Activated CD4-positive, alpha-beta T cell treated with anti-CD3 and anti-CD28 coated beads, Interleukin-2, amount 10 ng/mL, durations not matched to agents 7 days and 5 days (primary cell): ENCODE measurements at places on chromosomes 4 and X.
A peak's percentile ranks its signal among the peaks of the same experiment; 100 is the strongest.

DNA sequence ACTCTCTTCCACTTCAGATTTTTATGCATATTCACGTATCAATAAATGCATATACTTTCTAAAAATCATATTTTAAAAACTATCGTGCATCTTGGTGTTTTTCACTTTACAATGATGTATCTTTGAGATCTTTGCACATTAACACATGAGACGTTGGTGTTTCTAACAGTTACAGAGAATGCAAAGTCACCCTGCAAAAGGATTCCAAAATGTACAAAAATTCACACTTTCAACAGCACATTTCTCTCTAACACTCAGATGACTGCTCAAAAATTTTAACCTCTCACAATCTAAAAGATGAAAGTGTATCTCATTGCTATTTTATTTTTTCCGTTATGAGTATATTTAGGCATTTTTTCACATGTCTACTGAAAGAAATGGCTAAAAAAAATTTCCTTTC, 38.9 kb downstream of the ELOVL6 start:
- DNase-seq, result no peak

GRCh38 chr4:44558031-44558605, 93.3 kb downstream of the YIPF7 start:
- DNase-seq, result no peak

DNA sequence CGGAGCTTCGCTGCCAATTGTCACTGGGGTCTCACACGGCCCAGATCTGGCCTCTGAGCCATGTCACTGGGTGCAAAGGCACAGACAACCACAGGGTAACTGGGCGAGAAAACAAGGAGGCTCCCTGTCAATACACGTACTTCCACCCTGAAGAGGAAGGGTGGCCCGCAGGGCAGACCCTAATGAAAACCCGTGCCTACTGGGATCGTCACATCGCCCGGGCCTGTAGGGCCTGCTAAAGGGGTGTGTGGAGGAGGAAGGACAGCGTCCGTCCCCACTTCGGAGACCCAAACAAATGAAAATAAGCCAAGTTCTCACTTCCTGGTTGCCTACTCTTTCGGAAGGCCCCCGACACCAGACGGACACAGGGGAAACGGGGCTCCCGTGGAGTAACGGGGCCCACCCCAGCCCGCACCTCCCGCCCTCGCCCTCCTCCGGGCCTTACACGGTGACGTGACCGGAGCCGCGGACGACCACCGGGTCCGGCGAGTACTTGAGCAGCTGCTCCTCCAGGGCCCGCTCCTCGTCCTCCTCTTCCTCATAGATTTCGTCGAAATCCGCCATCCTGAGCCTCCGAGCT, 578 bp downstream of the CHIC2 start:
- DNase-seq, result peak; percentile 31

GRCh38 chr4:148454835-148455234, 12.6 kb upstream of the NR3C2 start:
- no peak for DNase-seq

DNA sequence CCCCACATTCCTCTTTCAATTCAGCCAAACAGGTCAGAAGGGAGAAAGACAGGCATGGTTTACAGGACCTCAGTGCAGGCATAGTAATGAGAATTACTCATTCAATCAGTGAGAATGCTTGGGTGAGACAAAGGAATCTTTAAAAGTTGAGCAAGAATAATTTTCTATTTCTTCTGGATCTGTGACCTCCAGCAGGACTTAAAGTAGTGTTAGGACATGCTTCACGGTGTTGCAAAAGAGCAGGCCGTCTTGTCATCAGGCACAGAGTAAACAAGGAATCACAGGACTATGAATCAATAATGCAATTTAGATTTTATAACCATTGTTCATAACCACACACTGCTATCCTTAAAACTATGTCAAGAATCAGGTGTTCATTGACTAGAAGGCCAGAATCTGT, 130.6 kb upstream of the GLRA2 start:
- DNase-seq, result no peak

DNA sequence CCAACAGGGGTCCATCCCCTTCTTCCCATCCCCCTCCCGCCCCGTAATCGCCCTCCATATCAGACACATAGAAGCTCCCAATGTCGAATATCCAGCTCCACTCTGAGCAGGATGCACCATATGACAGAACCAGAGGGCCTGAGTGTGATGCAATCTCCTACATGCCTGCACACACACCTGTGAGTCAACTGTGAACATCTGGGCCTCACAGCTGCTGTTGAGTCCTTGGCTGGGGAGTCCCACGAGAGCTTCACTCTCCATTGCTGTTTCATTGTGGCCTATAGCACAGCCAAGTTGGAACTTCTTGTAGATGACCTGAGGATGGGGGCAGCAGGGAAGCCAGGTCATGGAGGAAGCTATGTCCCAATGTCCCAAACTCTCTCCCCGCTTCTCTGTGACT, 8.2 kb downstream of the SLC38A5 start:
- DNase-seq, result no peak
